ENCODE measurements at places on chromosomes 2 and 18.

GRCh38 chr2:99490623-99491461, 1.0 kb upstream of the REV1 start:
- no peak for ATAC-seq

DNA sequence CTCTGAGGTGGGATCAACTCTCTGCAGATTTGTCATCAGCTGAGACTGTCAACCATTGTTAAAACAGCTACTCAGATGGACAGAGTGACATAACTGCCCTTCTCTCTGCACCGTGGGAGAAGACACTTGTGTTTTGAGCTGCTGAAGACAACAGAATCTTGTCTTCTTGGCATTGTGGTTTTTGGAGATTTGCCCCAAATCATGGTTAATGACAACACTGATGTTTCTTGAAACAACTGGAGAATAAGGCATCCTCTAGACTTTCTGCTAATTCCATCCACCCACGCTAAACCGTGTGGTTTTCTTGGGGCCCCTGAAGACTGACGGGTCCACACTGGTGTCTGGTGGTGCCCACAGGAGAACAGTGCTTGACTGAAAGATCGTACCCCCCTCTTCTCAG, 39.5 kb downstream of the SH3BP4 start:
- ATAC-seq, result no peak

- ATAC-seq, result no peak
These were observed 60.2 kb downstream of the CD8B2 start for GRCh38 chr2:106547164-106547903.

DNA sequence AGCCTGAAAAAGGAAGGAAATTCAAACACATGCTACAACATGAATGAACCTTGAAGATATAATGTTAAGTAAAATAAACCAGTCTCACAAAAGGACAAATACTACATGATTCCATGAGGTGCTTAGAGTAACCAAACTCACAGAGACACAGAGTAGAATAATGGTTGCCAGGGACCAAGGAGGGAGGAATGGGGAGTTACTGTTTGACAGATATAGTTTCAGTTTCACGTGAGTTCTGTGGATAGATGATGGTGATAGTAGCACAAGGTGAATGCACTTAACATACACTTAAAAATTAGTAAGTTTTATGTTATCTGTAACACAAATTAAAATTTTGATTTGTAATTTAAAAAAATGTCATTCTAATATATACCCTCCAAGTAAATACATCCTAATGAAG, 106.9 kb upstream of the ACVR1C start:
- ATAC-seq, result no peak

DNA sequence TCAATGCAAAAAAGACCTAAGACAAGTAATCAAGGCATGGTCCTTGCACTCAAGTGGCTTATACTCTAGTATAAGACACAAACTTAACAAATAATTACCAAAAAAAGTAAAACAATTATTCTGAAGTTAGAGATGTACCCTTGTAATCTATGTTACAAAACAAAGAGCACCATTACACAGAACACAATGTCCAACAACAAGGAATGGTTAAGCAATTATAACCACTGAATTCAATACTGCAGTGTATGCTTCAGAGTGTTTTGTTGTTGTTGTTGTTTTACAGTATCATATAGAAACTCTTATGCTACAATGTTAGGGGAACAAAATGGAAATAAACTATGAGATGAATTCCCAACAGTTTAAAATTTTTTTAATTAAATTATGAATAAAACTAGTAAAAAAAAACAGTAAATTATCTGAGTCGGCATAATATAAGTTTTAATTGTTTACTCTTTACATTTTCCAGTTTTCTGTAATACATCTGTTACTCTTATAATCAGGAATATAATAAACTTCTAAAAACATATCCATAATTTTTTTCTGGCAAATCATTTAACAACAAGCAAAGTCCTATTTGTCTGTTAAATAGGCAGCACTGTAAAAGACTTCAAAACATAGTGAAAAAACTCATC, 29.2 kb downstream of the ROCK2 start:
- ATAC-seq, result no peak

GRCh38 chr2:231648579-231649174, 56.0 kb downstream of the TEX44 start:
- ATAC-seq, result peak; percentile 77

- ATAC-seq, result no peak
These were observed 510.0 kb upstream of the ZEB2 start for GRCh38 chr2:145029873-145030272.

- peak; percentile 25 for ATAC-seq
These were observed 97.9 kb upstream of the SERTAD2 start for GRCh38 chr2:64751286-64752260.

GRCh38 chr2:55721596-55722215, 28.1 kb upstream of the PNPT1 start:
- ATAC-seq, result no peak

- ATAC-seq, result no peak
These were observed 47.4 kb downstream of the ZBTB7C start for GRCh38 chr18:48361801-48362200.

- ATAC-seq, result no peak
These were observed 680.7 kb downstream of the EPHA4 start for GRCh38 chr2:220891405-220891804.

GRCh38 chr18:10365021-10365500, 89.4 kb upstream of the APCDD1 start:
- ATAC-seq, result no peak

DNA sequence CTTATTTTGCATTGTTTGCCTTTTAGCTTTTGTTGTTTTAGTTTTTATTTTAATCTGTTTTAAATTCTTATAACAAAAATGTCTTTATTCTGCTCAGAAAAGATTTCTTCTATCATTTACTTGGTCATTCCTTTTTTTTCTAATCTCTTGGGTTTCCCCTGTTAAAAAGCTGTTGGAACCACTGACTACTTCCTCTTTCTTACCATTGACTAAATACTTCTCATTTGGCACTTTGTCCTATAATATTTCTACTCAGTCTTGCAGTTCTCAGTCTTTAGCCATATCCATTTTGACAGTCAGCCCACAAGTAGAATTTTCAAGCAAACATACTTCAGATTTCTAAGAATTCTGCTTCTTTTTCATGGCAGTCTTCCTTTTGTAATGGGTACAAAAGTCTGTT, 567.2 kb downstream of the SATB2 start:
- ATAC-seq, result no peak

DNA sequence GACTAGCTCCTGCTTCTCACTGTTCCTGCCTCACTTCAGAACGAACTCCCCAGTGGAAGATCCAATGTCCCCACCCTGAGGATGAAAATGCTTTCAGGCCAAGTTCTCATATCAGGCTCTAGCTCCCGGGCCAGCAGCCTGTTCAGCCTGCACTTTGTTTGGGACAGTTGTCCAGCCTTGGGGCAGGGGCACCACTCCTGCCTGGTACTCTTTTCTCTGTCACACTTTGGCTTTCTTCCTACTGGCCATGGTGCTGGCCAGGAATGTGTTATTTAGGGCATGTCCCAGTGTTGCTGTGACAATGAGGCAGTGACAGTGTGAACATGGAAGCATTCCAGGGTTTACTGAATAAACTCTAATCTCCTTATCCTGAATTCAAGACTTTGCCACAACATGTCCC, 154.1 kb downstream of the GALNT14 start:
- no peak for ATAC-seq

- ATAC-seq, result no peak
These were observed 91.7 kb upstream of the SLC35G4 start for GRCh38 chr18:11517704-11518103.

- no peak for ATAC-seq
These were observed 453.0 kb downstream of the ARHGAP15 start for GRCh38 chr2:143582046-143582747.

- no peak for ATAC-seq
These were observed 233.7 kb downstream of the METTL4 start for GRCh38 chr18:2337552-2338141.

- ATAC-seq, result no peak
These were observed 145.7 kb downstream of the CERS6 start for GRCh38 chr2:168601741-168602140.

DNA sequence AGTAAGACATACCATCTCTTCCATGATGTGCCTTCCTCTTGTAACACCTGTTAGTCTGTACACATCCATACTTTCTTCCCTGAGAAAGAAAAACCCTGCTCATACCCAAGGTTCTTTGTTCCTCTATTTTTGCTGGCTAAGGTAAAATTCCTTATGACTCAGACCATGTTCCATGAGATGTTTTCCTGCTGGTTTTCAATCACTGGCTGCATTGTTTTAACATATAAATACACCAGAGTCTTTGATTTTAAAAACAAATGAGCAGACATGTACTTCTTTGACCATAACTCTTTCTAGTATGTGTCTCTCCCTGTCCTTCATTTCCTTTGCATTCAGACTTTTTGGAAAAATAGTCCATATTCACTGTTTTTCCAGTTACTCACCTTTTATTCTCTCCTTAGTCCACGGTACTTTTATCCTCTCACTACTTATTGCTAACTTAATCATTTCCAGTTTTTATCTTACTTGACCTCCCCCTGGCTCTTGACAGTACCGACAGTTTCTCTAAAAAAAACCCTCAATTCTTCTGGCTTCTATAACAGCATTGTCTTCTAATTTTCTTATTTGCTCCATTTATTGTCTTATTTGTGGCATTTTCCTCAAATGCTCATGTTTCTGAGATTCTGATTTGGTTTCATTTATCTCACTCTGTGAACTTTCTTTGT, 4.3 kb downstream of the VAPA start:
- ATAC-seq, result no peak

DNA sequence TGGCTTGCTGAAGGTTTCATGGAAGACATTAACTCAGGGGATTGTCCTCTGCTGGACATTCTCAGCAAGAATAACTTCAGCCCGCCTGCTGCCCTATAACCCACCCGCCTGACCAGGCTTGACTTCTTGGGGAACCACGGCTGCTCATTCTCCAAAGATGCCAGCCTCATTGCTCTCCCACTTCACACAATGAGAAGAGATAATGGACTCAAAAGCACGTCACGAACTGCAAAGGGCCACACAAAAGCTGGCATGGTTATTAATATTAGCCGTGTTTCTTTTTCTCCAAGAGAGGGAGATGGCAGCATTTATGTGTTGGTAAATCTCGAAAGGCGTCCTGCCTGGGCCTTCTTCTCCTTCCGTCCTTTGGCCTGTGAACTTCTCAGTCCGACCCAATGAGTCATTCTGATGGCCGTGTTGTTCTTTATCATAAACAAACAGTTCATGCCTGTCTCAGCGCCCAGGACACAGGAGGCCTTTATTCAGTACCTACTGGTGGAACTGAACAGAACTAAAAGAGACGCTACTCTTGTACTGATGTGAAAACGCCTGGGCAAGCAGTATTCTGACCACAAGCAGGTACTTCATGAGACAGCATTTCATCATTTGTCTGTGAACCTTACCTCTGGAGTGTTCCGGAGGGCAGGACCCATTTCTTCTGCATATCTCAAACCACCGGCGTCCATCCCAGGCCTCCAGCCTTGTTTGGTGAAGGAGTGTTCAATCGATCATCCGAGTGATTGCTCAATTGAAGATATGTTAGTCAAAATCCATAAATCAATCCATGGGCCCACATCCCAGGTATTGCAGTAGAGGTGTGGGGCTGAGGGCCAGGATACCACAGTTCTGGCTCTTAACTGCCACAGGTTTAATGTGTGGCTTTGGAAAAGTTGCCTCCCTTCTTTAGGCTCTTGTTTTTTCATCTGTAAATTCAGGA, 25.1 kb upstream of the KLHL29 start:
- no peak for ATAC-seq

GRCh38 chr2:170965446-170966225, 36.6 kb downstream of the GORASP2 start:
- no peak for ATAC-seq

GRCh38 chr2:101869527-101869926, 122.2 kb upstream of the IL1R2 start:
- ATAC-seq, result no peak

DNA sequence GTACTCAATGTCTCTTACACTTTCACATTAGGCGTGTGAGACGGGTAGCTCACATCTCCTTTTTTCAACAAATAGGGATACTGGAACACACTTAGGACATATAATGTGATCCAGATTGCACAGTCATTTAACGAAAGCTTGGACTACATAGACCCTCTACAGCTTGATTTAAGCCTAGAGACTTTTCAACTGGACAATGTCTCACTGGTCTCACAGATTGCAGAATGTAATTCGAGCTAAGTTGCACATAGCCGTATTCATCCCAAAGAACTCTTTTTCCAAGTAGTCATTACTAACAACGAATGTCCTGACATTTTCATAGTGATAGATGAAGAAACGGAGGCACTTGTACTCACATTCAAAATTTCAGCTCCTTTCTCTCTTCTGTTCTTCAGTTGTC, 612.1 kb downstream of the ZEB2 start:
- ATAC-seq, result no peak

DNA sequence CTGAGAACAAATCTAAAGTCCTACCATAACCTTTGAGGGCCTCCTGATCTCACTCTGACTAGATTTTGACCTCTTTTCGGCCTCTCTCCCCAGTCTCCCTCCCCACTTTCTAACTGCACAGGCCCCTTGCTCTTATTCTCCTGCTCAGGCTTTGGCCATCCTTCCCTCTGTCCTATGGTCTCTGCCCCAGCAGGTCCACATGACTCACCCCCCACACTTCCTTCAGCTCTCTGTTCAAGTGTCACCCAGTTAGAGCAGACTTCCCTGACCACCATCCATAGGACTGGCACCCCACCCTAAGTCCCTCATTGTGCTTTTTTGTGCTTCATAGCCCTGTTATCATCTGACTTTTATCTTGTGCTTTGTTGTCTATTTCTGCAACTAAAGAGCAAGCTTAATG, 41.2 kb upstream of the NT5C1B start:
- no peak for ATAC-seq

DNA sequence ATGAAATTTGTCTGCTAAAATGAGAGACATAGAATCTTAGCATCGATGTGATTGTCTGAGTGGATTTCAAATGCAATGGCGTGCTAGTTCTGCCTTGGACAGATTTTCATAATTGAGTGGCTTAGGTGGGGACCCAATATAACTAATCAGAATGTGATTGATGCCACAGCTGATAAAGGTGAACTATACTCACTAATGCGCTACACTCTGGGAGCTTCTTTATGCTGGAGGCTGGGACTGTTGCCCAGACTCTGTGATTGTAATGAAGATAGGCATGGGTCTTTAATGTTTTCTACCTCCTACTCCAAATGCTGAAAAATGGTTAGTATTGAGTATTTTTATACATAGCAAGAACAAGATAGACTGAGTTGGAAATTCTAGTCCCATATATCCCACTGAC, 339.5 kb upstream of the SLC39A10 start:
- ATAC-seq, result no peak

DNA sequence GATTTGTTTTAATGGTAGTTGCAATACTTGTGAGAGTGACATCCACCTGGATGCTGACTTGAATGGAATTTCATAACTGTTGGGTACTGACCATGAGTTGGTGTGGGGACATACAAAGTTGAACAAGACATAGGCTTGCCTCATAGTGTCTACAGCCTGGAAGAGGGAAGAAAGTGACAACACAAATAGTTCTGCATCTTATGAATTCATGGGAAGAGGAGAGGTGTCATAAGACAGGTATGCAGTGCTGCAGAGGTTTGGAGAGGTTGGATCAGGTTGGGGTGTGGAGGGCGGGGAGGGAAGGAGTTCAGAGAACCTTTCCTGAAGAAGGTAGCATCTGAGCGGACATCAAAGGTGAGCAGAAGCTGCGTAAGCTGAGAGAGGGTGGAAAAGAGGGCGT, 44.0 kb downstream of the HRH4 start:
- no peak for ATAC-seq

GRCh38 chr18:6950641-6951040, 167.0 kb downstream of the LAMA1 start:
- no peak for ATAC-seq

Measured in activated CD4-positive, CD25-positive, alpha-beta regulatory T cell treated with anti-CD3 and anti-CD28 coated beads, Interleukin-2, amount 50 U/mL, for 24 hours (primary cell).